ENCODE measurements at places on chromosomes 7 and 10.

DNA sequence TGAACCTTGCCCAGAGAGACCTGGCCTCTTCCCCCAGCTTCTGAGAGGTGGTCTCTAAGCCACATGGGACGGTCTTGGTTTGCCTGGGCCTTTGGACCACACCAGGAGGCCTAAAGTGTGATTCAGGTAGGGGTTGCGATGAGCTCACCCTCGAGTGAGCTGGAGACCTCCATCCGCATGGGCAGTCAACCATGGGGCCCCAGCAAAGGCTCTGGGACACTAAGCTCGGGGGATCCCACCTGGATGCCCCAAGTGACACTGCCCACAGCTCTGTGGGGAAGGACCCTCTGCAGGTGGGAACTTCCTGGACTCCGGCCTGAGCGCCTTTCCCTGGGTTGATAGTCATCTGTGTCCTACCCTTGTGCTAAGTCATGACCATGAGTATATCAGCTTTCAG lies 57.1 kb upstream of the FAM20C start:
- DNase-seq, result no peak

- peak; percentile 62 for DNase-seq
Measured at GRCh38 chr10:102775935-102776669, 32.4 kb downstream of the WBP1L start.

DNA sequence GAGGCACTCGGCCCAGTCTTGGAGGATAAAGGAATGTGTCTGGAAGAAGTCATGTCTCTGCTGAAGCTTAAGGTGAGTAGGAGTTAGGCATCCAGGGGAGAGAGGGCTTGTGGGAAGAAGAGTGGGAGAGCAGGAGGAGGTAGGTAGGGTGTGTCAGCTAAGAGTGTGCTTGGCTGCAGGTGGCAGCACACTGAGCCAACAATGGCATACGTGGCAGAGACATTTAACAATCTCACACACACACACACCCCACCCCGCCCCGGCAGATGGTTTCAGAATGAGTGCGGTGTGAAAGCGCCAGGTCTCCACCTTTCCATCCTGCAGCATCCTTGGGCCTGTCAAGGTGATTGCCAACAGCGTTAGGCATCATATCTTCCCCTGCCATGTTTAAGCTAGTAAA lies 11.2 kb upstream of the ARPC1A start:
- peak; percentile 77 for DNase-seq

- DNase-seq, result no peak
Measured at GRCh38 chr7:28698840-28699239, 259.3 kb downstream of the TRIL start.

DNA sequence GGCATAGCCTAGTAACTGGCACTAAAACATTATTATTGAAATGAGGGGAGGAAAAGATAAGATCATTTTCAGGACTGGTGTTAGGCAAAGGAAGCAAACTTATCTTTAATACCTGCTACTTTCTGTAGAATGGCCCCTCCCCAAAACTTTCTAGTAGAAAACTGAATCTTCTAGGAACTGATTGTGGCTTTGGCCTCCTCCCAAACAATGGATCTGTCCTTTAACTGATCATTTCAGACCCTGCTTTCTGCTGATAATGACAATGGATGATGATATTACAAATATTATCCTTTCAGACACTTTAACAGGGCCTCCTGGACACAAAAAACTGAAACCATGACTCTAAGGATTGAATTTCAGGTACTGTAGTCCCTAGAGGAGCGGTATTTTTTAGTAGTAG lies 55.1 kb downstream of the EZH2 start:
- DNase-seq, result no peak
